ENCODE measurements at places on chromosomes 3 and 15. TPM values are rescaled to one million over a fixed set of nuclear protein-coding genes. Genes with fewer than 3 reads are reported as not detected.

- no peaks in the 10 kb centered on the region for H3K4me1 ChIP-seq
- H3K4me3 ChIP-seq = no peak overlapping the region
- no peaks in the 10 kb centered on the region for H3K36me3 ChIP-seq
- DNase-seq = no peak
- no peaks in the 10 kb centered on the region for H3K27me3 ChIP-seq
These were observed 67.1 kb downstream of the MAGI1 start for GRCh38 chr3:65971293-65972252.

DNA sequence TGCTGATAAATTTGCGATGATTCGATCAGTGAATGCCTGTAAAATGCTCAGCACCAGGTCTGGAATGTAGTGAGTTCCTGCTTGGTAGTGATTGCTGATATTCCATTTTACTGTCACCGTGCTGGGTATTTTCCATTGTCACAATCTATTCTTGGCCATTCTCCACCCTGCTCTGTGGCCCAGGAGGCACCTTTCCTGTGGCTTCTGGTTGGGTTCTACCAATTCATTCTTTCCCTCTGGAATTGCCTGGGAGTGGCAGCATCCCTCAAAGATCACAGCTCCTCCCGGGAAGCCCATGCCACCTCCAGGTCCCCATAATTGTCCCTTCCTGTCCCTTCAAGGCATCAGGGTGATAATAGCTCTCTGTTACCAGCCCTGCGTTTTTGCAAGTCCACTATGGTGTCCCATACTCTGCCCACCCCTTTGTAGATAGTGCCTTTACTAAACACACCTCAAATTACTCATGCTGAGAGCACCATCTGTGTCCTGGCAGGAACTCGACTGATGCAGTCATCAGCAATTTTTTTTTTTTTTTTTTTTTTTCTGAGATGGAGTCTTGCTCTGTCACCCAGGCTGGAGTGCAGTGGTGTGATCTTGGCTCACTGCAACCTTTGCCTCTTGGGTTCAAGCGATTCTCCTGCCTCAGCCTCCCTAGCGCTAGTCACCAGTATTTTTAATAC, 177.8 kb upstream of the PROK2 start:
- H3K36me3 ChIP-seq = no peaks in the 10 kb centered on the region
- H3K27ac ChIP-seq = no peak overlapping the region
- peaks cover 10% of the 10 kb centered on the region for H3K4me1 ChIP-seq
- H3K4me3 ChIP-seq = no peak overlapping the region

DNA sequence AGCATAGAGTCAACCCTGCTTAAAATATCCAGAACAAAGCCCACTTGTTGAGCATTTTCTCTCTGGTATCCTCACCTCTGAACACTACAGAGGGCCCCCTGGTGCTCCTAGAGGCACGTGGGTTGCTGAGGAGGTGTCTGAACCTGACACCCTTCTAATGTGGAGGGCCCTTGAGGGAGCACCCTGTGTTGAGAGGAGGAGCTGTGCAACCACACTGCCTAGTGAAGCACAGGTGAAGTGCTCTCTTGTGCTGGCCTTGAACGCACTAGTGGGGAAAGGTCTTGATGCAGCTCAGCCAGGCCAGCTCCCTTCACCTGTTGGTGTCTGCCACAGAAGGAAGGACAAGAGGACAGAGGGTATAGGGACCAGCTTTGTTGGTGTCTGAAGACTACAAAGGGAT, 51.9 kb downstream of the CCK start:
- H3K27me3 ChIP-seq = no peaks in the 10 kb centered on the region
- H3K4me1 ChIP-seq = peaks cover 49% of the 10 kb centered on the region
- peak overlapping the region; percentile 20 for H3K4me3 ChIP-seq
- no peak overlapping the region for H3K27ac ChIP-seq
- peaks cover 53% of the 10 kb centered on the region for H3K36me3 ChIP-seq

GRCh38 chr15:55197362-55197705, 593 bp upstream of the RSL24D1 start:
- no peaks in the 10 kb centered on the region for H3K27me3 ChIP-seq
- peaks cover 31% of the 10 kb centered on the region for H3K36me3 ChIP-seq
- no peak overlapping the region for H3K27ac ChIP-seq
- no peak for DNase-seq
- peaks cover 15% of the 10 kb centered on the region for H3K4me1 ChIP-seq

GRCh38 chr15:98233873-98234272, 273.4 kb downstream of the ARRDC4 start:
- no peak overlapping the region for H3K27ac ChIP-seq
- no peaks in the 10 kb centered on the region for H3K36me3 ChIP-seq
- no peaks in the 10 kb centered on the region for H3K4me1 ChIP-seq
- no peak overlapping the region for H3K4me3 ChIP-seq

The NOX5 gene
- total RNA-seq = 0.21 TPM

The PLIN1 gene
- total RNA-seq = not detected

The GP9 gene
- not detected for total RNA-seq

- peaks cover 4% of the 10 kb centered on the region for H3K27me3 ChIP-seq
- peaks cover 7% of the 10 kb centered on the region for H3K4me1 ChIP-seq
- H3K36me3 ChIP-seq = no peaks in the 10 kb centered on the region
- no peak overlapping the region for H3K4me3 ChIP-seq
These were observed 20.8 kb downstream of the NFKBIZ start for GRCh38 chr3:101870138-101870537.

DNA sequence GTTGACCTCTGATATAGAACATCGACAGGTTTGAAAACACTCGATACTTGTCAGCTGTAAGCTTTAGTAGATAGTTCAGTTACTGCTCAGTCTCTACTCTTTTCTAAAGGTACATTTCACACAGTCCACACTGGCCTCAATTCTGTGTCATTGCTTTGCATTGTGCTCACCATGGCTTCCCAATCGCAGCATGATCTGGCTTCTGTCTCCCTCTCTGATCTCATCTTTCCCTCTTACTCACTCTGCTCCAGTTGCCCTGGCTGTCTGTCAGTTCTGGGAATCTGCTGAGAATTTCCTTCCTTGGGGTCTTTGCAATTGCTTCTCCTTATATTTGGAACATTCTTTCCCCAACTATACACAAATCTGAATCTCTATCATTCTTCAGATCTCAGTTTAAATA, 80.6 kb downstream of the GTF2E1 start:
- peaks cover 4% of the 10 kb centered on the region for H3K27me3 ChIP-seq
- DNase-seq = no peak
- H3K36me3 ChIP-seq = no peaks in the 10 kb centered on the region
- no peak overlapping the region for H3K4me3 ChIP-seq
- no peak overlapping the region for H3K27ac ChIP-seq

GRCh38 chr3:136749091-136749490, 3.1 kb downstream of the STAG1 start:
- peaks cover 44% of the 10 kb centered on the region for H3K4me1 ChIP-seq
- H3K4me3 ChIP-seq = peak overlapping the region; percentile 38
- H3K27me3 ChIP-seq = no peaks in the 10 kb centered on the region
- H3K27ac ChIP-seq = peak overlapping the region; percentile 39
- no peak for DNase-seq

The CFAP91 gene
- not detected for total RNA-seq

DNA sequence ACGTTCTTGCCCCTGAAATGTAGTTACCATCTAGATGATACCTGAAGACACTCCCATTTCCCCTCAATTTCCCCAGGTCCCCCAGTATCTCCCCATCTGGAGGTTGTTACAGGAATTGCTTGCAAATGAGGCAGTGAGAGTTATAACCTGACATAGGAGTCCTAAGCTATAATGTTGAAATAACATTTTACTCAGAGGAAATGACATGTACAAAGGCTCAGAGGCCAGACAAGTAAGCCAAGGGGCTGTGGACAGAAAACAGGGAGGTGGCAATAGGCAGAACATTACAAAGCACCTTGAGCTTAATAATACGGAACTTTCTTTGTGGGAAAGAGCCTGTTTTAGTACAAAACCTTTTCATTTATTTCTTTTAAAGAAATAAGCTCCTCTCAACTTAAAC, 171.9 kb downstream of the FRMD5 start:
- H3K27ac ChIP-seq = no peak overlapping the region
- no peaks in the 10 kb centered on the region for H3K4me1 ChIP-seq
- no peaks in the 10 kb centered on the region for H3K36me3 ChIP-seq
- DNase-seq = no peak
- H3K27me3 ChIP-seq = peaks cover 18% of the 10 kb centered on the region
- H3K4me3 ChIP-seq = no peak overlapping the region

DNA sequence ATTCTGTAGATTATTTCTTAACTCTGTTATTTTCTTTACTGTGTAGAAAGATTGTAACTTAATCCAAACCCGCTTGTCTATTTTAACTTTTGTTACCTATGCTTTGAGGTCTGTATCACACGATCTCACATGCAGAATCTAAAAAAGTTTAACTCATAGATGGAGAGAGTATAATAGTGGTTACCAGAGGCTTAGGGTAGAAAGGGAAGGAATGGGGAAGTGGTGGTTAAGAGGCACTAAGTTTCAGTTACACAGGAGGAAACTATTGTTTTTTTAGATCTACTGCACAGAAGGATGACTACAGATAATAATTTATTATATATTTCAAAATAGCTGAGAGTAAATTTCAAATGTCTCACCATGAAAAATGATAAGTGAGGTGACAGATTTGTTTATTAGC, 515.2 kb downstream of the RSL24D1 start:
- no peaks in the 10 kb centered on the region for H3K27me3 ChIP-seq
- no peak overlapping the region for H3K27ac ChIP-seq
- DNase-seq = no peak
- no peaks in the 10 kb centered on the region for H3K4me1 ChIP-seq
- H3K36me3 ChIP-seq = no peaks in the 10 kb centered on the region

GRCh38 chr3:160003520-160004128, 15.0 kb downstream of the IL12A start:
- H3K4me1 ChIP-seq = peaks cover 28% of the 10 kb centered on the region
- DNase-seq = peak; percentile 35
- no peaks in the 10 kb centered on the region for H3K36me3 ChIP-seq
- H3K27me3 ChIP-seq = peaks cover 2% of the 10 kb centered on the region
- no peak overlapping the region for H3K4me3 ChIP-seq
- no peak overlapping the region for H3K27ac ChIP-seq

GRCh38 chr3:154081305-154081704, 39.9 kb upstream of the ARHGEF26 start:
- no peaks in the 10 kb centered on the region for H3K36me3 ChIP-seq
- H3K27ac ChIP-seq = no peak overlapping the region
- H3K4me1 ChIP-seq = no peaks in the 10 kb centered on the region
- DNase-seq = no peak
- H3K27me3 ChIP-seq = no peaks in the 10 kb centered on the region

DNA sequence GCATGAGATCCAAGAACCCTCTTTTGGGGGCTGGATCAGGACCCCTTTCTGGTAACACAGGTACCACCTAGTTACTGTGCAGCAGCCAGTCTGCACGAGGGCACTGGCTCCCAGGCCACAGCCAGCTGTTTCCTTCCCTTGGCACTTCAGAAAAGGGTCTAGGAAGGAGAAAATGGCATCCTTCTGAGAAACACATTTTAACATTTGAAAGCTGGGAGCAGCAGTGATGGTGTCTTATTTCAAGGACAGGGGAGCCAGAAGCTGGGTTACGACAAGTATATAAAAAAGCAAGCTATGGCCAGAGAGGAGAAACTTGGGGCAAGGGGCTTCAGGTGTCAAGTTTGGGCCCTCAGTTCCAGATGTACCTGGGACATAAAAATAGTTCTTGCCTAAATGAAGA, 282.8 kb downstream of the CTNNB1 start:
- DNase-seq = no peak
- H3K27ac ChIP-seq = no peak overlapping the region
- H3K4me3 ChIP-seq = no peak overlapping the region
- H3K4me1 ChIP-seq = no peaks in the 10 kb centered on the region

- no peaks in the 10 kb centered on the region for H3K4me1 ChIP-seq
- no peak overlapping the region for H3K4me3 ChIP-seq
- H3K36me3 ChIP-seq = no peaks in the 10 kb centered on the region
- H3K27ac ChIP-seq = no peak overlapping the region
- DNase-seq = no peak
- H3K27me3 ChIP-seq = no peaks in the 10 kb centered on the region
These were observed 695.8 kb downstream of the TUSC7 start for GRCh38 chr3:117405359-117405758.

GRCh38 chr3:31105438-31106077, 211.1 kb upstream of the GADL1 start:
- DNase-seq = no peak
- no peak overlapping the region for H3K27ac ChIP-seq
- H3K27me3 ChIP-seq = peaks cover 5% of the 10 kb centered on the region
- H3K4me3 ChIP-seq = no peak overlapping the region
- H3K4me1 ChIP-seq = peaks cover 42% of the 10 kb centered on the region
- H3K36me3 ChIP-seq = peaks cover 6% of the 10 kb centered on the region

The EXD1 gene
- total RNA-seq = not detected

DNA sequence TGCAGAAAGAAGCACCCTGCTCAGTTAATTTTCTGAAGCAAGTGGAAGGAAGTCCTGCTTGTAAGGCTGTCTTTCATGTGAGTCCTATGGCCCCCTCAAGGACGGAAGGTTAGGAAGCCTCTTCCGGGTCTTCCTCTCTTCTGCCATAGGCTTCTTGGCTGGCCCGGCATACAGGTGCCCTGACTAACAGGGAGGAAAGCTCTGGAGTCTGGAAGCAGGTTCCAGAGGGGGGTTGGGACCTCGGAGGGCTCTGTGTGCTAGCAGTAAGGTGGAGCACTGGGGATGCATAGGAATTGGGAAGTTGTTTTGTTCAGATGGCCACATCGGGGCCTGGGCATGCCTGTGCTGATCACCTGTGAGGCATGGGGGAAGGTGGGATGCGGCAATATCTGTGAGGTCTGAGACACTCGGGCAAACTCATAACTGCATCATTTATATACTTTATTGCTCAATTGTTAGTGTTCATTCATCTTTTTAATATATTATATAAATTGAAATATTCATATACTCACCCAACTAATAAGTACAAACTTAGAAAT, 49.6 kb downstream of the TRAK1 start:
- H3K4me1 ChIP-seq = peaks cover 5% of the 10 kb centered on the region
- H3K27ac ChIP-seq = no peak overlapping the region
- no peak overlapping the region for H3K4me3 ChIP-seq
- H3K27me3 ChIP-seq = no peaks in the 10 kb centered on the region

The PPP1R14D gene
- total RNA-seq = not detected

DNA sequence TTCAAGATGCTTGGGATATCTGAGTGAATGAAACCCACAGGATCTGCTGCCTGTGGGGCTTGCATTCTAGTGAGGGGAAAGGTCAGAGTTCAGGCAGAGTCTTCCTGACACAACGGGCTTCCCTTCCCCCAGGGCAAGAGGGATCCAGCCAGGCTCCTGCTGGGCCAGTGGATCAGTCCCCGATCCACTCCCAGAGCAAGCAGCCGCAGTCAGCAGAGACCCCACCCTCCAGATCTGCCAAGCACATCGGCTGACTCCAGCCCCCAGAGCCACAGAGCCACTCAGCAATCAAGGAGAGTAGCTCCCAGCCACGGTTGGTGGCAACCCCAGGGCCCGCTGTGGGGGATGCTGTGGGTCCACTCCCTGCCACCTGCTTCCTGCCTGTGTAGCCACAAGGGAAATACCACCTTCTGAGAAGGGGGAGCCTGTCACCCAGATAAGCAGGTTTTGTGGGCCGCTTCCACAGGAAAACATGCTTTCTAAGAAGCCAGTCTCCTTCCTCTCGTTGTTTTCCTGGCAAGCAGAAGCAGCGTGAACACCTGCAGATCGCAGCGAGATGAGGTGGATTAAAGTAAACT, 44.9 kb downstream of the CPN2 start:
- H3K27me3 ChIP-seq = peaks cover 3% of the 10 kb centered on the region
- peaks cover 5% of the 10 kb centered on the region for H3K36me3 ChIP-seq
- peaks cover 59% of the 10 kb centered on the region for H3K4me1 ChIP-seq
- no peak overlapping the region for H3K4me3 ChIP-seq
- H3K27ac ChIP-seq = peak overlapping the region; percentile 86
- peak; percentile 67 for DNase-seq
